ENCODE measurements at places on chromosomes 16 and 17. TPM values are rescaled to one million over a fixed set of nuclear protein-coding genes. Genes with fewer than 3 reads are reported as not detected.

DNA sequence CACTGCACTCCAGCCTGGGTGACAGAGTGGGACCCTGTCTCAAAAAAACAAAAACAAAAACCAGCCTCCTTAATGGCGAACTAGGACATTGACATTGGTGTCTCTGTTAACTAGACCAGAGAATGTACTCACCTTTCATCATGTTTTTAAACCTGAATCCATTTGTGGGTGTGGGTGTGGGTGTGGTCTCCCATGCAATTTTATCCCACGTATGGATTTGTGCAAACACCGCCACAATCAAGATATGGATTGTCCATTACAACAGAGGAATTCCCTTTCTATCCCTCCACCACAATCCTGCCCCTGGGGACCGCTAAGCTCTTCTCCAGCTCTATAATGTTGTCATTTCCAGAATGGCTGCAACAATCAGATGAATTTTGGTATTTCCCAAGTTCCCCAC lies 49.9 kb downstream of the DNAH17 start:
- no peak for DNase-seq
- H3K4me3 ChIP-seq, result no peak overlapping the region
- no peak overlapping the region for H3K27ac ChIP-seq
- no peaks in the 10 kb centered on the region for H3K36me3 ChIP-seq
- peaks cover 5% of the 10 kb centered on the region for H3K27me3 ChIP-seq

Gene KSR1
- 203 TPM for total RNA-seq

GRCh38 chr17:69142175-69142802 lies 594 bp upstream of the ABCA6 start:
- no peak overlapping the region for H3K4me3 ChIP-seq
- H3K27ac ChIP-seq, result no peak overlapping the region

GRCh38 chr17:81206166-81206565 lies 16.6 kb downstream of the CEP131 start:
- no peak overlapping the region for H3K4me3 ChIP-seq
- no peak for DNase-seq
- H3K27ac ChIP-seq, result no peak overlapping the region
- no peaks in the 10 kb centered on the region for H3K4me1 ChIP-seq

Gene OSGIN1
- not detected for total RNA-seq
